PC-9 (cell line): ENCODE measurements at places on chromosomes 6 and 20. TPM values are rescaled to one million over a fixed set of nuclear protein-coding genes. Genes with fewer than 3 reads are reported as not detected.

DNA sequence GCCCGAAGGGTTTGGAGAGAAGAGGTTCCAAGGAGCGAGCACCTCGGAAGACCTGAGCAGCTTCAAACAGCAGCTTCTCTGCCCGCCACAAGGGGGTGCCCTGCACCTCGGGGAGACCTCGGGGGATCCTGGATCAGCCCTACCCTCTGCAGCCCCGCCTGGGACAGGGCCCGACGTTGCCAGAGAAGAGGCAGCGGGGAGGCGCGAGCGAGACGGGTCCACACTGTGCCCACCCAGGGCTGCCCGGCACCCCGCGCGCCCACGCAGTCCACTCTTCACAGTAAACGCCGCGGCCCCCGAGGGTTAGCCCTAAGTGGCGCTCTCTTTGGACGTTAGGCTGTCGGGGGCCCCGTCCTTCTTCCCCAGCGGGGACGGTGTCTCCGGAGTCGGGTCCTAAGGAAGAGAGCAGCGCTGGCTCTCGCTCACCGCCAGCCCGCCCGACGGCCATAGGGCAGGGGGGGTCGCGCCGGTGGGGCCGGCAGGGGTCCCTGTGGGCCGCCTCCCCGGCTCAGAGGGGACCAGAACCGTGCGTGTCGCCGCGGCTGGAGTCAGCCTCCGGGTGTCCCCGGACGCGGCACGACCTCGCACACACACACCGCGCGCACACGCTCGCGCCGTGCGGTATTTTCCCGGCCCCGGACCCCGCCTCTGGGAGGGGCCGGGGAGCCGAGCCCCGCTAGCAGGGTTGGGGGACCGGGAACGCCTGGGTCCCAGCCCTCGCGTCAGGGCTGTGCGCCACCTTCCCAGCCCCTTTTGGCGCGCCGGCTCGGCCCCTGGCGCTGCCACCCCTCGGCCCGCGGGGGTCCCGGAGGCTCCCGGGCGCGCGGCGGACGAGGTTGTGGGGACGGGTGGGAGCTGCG lies 929 bp downstream of the CDH22 start:
- DNase-seq = peak; percentile 43
- H3K4me1 ChIP-seq = no peaks in the 10 kb centered on the region
- H3K27me3 ChIP-seq = peaks cover 85% of the 10 kb centered on the region
- H3K27ac ChIP-seq = no peak overlapping the region

GRCh38 chr6:26607434-26608230 lies 10.9 kb downstream of the ABT1 start:
- no peaks in the 10 kb centered on the region for H3K27me3 ChIP-seq
- no peaks in the 10 kb centered on the region for H3K4me1 ChIP-seq
- DNase-seq = peak; percentile 56
- H3K4me3 ChIP-seq = peak overlapping the region; percentile 37; the same call in 1 of the 2 replicates

- peaks cover 17% of the 10 kb centered on the region for H3K36me3 ChIP-seq
- peak overlapping the region; percentile 43; the same call in 1 of the 2 replicates for H3K4me3 ChIP-seq
- peaks cover 59% of the 10 kb centered on the region for H3K4me1 ChIP-seq
- DNase-seq = no peak
- H3K27me3 ChIP-seq = no peaks in the 10 kb centered on the region
- H3K27ac ChIP-seq = peak overlapping the region; percentile 90
Measured at GRCh38 chr6:158038291-158039177, 56.9 kb downstream of the SYNJ2 start.

DNA sequence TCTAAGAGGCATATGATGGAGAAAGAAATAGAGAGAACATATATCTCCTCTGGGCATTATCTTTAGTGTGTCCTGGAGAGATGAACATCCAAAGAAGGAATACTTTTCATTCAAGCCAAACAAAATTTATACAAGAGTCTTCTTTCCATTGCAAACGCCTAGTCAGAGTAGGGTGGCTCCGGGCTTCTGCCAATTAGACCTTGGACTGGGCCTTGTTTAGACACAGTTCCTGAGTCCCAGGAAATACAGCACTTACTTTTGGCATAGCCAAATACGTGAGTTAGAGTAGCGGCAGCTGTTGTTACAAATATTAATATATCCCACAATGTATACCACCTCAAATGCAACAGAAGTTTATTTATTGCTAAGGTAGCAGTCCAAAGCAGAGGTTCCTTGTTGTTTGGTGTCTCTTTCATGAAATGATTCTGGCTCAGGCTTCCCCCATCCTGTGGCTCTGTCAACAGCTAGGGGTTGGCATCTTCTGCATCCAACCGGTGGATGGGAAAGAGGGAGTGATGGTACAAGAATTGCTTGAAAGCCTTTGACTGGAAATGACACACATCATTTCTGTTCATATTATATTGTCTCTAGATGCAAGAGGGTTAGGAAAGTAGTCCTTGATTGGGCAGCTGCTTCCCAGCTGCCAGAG lies 148.0 kb upstream of the SPACA1 start:
- H3K36me3 ChIP-seq = no peaks in the 10 kb centered on the region
- H3K4me1 ChIP-seq = no peaks in the 10 kb centered on the region
- DNase-seq = no peak
- H3K27ac ChIP-seq = no peak overlapping the region

- no peaks in the 10 kb centered on the region for H3K27me3 ChIP-seq
- DNase-seq = no peak
- 0 out of 2 replicates have a peak, but pooled peaks cover 8% of the 10 kb centered on the region for H3K4me1 ChIP-seq
- no peak overlapping the region for H3K4me3 ChIP-seq
Measured at GRCh38 chr6:97669191-97670031, 386.4 kb upstream of the MMS22L start.

- H3K27ac ChIP-seq = no peak overlapping the region
- no peak for DNase-seq
- no peaks in the 10 kb centered on the region for H3K4me1 ChIP-seq
- no peaks in the 10 kb centered on the region for H3K36me3 ChIP-seq
- no peaks in the 10 kb centered on the region for H3K27me3 ChIP-seq
- no peak overlapping the region for H3K4me3 ChIP-seq
Measured at GRCh38 chr6:47690791-47691190, 7.6 kb upstream of the ADGRF4 start.

GRCh38 chr20:10157549-10157948 lies 61.1 kb upstream of the SNAP25 start:
- H3K4me1 ChIP-seq = no peaks in the 10 kb centered on the region
- no peaks in the 10 kb centered on the region for H3K36me3 ChIP-seq
- H3K27me3 ChIP-seq = 0 out of 2 replicates have a peak, but pooled peaks cover 3% of the 10 kb centered on the region

- no peaks in the 10 kb centered on the region for H3K27me3 ChIP-seq
- H3K4me3 ChIP-seq = no peak overlapping the region
- no peak overlapping the region for H3K27ac ChIP-seq
- no peaks in the 10 kb centered on the region for H3K4me1 ChIP-seq
- H3K36me3 ChIP-seq = no peaks in the 10 kb centered on the region
Measured at GRCh38 chr6:42996513-42996912, 12.1 kb downstream of the PPP2R5D start.

DNA sequence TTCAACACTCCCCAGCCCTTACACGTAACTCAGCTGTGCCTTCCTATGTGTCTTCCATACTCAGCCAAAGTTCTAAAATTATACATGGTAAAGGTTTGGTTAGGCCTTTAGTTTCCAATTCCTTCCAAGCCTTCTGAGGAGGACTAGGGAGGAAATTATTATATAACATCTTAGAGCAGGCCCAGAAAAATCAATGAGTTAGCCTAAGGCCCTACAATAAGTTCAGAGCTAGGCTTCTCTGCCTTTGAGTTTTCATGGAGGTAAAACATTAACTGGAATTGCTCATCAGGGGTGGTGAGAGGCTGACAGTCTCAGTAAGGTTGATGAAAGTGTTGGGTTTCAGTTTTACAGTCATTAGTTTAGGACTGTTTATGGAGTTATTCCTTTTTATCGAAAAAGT lies 286.0 kb downstream of the ADGB start:
- DNase-seq = no peak
- H3K27me3 ChIP-seq = no peaks in the 10 kb centered on the region
- H3K27ac ChIP-seq = no peak overlapping the region
- no peaks in the 10 kb centered on the region for H3K4me1 ChIP-seq

DNA sequence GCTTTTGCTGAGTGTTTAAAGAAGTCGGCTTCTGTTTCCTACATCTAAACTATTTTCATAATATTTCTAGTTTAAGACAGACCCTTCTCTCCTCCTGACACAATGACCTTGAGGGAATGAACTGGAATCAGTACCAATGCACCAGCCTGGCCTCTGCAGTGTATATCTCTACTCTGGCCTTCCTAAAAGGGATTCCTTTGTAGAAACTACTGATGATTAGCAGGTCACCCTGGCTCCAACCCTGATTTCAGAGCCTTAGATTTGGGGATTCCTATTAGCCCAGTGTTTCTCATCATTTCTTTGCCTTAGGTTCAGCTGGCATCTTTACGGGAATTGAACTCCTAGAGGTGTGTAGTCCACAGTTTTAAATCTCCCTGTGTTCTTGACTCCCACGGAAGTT lies 75.4 kb downstream of the ADGRB3 start:
- no peaks in the 10 kb centered on the region for H3K27me3 ChIP-seq
- no peak overlapping the region for H3K27ac ChIP-seq
- H3K36me3 ChIP-seq = no peaks in the 10 kb centered on the region

DNA sequence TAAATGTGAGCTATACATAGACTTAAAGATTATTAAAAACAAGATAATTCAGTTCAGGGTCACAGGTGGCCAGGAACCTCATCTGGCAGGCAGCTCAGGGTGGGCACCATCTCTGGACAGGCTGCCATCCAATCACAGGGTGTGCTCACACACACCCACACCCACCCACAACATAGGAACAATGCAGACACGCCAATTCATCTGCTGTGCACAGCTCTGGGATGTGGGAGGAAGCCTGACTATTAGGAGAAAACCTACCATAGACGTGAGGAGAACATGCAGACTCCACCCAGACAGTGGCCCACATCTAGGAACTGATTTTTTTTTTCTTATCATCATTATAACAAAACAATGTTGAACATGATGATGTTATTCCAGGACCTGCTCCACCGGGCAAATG lies 286.7 kb downstream of the PRL start:
- DNase-seq = no peak
- no peaks in the 10 kb centered on the region for H3K27me3 ChIP-seq
- H3K27ac ChIP-seq = no peak overlapping the region
- no peaks in the 10 kb centered on the region for H3K36me3 ChIP-seq
- H3K4me3 ChIP-seq = no peak overlapping the region

DNA sequence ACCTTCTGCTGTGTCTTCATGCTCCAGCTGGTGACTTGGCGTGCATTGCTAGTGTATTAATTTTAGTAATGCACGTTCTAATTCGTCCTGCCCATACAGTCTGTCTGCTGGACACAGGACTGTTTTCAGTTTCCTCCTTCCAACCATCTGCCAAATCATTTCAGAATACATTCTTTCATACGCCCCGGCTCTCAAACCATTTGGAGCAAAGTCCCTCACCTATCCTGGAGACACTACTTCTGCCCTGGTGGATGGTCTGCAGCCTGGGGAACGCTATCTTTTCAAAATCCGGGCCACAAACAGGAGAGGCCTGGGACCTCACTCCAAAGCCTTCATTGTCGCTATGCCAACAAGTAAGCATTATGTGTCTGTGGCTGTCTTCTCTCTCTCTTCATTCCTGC lies 60.5 kb downstream of the FNDC1 start:
- H3K4me3 ChIP-seq = no peak overlapping the region
- peaks cover 59% of the 10 kb centered on the region for H3K27me3 ChIP-seq
- no peaks in the 10 kb centered on the region for H3K36me3 ChIP-seq
- no peak overlapping the region for H3K27ac ChIP-seq

DNA sequence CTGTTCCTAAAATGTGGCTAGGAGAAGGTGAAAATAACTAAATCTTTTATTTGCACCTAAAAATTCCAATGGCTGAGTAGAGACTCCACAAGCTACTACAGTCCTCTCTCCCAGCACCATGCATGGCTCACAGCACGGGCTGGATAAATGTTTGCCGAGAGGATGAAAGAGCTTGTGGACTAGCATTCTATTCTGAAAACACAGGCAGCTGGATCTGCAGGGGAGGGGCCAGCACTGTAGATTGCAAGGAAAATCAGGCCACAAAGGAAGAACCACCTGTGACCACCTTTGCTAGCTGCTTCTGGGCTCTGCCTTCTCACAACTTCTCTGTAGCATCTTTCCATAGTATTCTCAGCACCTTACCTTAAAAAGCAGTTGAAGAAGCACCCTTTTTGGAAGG lies 46.6 kb downstream of the CLIC5 start:
- H3K36me3 ChIP-seq = no peaks in the 10 kb centered on the region
- no peak for DNase-seq
- no peak overlapping the region for H3K4me3 ChIP-seq
- no peak overlapping the region for H3K27ac ChIP-seq
- no peaks in the 10 kb centered on the region for H3K27me3 ChIP-seq

- H3K36me3 ChIP-seq = no peaks in the 10 kb centered on the region
- no peak overlapping the region for H3K4me3 ChIP-seq
- DNase-seq = no peak
- H3K27me3 ChIP-seq = peaks cover 97% of the 10 kb centered on the region
Measured at GRCh38 chr20:61682996-61683681, 382.5 kb downstream of the TAF4 start.

- H3K4me3 ChIP-seq = no peak overlapping the region
- H3K4me1 ChIP-seq = 0 out of 2 replicates have a peak, but pooled peaks cover 4% of the 10 kb centered on the region
- H3K36me3 ChIP-seq = no peaks in the 10 kb centered on the region
- H3K27ac ChIP-seq = no peak overlapping the region
- DNase-seq = no peak
Measured at GRCh38 chr6:79081663-79082062, 3.6 kb upstream of the PHIP start.

- peaks cover 8% of the 10 kb centered on the region; the same call in 1 of the 2 replicates for H3K4me1 ChIP-seq
- no peak overlapping the region for H3K4me3 ChIP-seq
- no peaks in the 10 kb centered on the region for H3K36me3 ChIP-seq
- H3K27ac ChIP-seq = no peak overlapping the region
Measured at GRCh38 chr6:154399097-154399496, 42.5 kb upstream of the IPCEF1 start.

- DNase-seq = no peak
- no peaks in the 10 kb centered on the region for H3K36me3 ChIP-seq
- H3K27ac ChIP-seq = peak overlapping the region; percentile 51
- no peaks in the 10 kb centered on the region for H3K27me3 ChIP-seq
- H3K4me3 ChIP-seq = peak overlapping the region; percentile 58
Measured at GRCh38 chr6:87155842-87156815, 764 bp downstream of the ZNF292 start.

DNA sequence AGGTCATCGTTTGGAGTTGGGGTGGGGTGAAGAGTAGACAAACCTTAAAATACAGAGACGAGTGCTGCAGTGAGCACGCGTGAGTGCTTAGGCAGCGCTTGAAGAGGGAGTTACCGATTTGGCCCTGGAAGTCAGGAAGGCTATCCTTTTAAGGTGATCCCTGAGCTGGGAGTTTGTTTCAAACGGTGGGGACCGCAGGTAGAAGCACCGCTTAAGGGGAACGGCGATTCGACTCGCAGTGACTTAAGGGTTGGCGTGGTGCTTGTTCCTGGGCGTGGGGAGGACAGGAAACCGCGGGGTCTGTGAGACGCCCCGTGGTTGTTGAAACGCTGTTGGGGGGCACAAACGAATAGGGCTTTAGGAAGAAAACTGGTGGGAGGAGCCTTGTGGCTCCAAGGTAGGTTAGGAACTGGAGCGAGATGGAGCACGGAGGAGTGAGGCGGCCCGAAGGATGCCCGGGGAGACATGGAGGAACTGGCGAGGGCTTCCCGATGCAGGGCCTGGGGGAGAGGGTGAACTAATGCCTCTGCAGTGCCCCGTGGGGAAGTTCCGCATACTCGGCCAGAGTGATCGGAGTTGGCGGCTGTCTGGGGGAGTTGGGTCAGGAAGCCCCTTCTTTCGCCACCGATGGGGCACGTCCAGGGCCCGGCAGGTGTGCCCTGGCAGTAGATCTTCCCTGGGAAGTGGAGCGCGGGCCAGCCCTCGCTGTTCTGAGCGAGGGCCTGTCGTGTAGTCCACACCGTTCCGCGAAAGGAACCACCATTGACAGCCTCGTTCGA lies 1.3 kb upstream of the CDYL start:
- no peaks in the 10 kb centered on the region for H3K36me3 ChIP-seq
- H3K27ac ChIP-seq = no peak overlapping the region
- H3K4me1 ChIP-seq = no peaks in the 10 kb centered on the region
- no peak for DNase-seq

The LTB gene
- total RNA-seq = 0.63 TPM in 1 of 2 replicates, not detected in the other

The MDFI gene
- 19.4 and 22.6 TPM in 2 replicates for total RNA-seq

The BPI gene
- total RNA-seq = not detected in 2 replicates

The ARMH2 gene
- total RNA-seq = not detected in 2 replicates

The SPATS1 gene
- not detected in 2 replicates for total RNA-seq

The NKAPL gene
- not detected in 2 replicates for total RNA-seq

The C20orf144 gene
- total RNA-seq = 0.18 and 0.20 TPM in 2 replicates

The TRDN gene
- total RNA-seq = not detected in 2 replicates
